ENCODE measurements at places on chromosomes 3 and 15.

DNA sequence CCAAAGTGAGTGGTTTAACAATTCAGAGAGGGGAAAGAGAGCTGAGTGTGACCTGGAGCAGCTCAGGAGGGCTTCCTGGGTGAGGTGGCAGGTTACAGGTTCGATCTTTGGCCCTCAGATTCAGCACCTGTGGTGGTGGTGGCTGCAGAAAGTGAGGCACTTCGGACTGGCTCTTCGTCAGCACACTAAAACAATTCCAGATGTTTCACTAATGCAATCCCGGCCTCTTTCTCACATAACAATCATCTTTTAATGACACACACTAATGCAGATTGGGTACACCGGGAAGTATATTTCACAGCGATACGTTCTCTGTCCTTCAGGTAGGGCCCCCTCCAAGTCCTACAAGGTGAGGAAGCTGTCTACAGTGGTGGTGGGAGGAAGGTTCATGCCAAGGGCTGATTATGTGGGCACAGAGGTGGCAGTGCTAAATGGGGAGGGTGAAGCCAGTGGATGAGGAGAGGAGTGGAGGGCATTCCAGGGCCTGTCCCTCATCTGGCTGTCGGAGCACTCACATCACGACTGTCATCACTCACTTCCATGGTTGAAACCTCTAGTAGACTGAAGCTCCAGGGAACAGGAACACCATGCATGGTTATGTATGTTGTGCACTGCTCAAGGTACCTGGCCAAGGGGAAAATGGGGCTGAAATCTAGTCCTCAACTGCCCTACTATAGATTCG, 171.1 kb downstream of the RAB11A start:
- DNase-seq = no peak

DNA sequence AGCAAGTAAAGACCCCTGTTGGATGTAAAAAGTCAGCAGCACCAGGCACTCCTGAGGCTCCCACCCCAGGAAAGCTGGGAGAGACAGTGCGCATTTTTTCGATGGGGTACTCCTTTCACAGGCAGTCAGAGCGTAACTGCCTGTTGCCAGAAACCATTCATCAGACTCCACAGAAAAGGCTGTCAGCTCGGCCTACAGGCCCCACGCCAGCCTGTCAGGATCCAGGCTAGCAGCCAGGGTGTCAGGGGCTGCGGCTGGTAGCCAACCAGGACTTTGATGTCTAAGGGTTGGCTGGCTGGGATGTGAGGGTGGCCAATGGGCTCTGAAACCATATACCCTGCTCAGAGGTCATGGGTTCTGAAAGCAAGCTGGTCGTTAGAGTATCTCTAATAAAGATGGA, 164.5 kb downstream of the WNT5A start:
- peak; percentile 28 for DNase-seq

DNA sequence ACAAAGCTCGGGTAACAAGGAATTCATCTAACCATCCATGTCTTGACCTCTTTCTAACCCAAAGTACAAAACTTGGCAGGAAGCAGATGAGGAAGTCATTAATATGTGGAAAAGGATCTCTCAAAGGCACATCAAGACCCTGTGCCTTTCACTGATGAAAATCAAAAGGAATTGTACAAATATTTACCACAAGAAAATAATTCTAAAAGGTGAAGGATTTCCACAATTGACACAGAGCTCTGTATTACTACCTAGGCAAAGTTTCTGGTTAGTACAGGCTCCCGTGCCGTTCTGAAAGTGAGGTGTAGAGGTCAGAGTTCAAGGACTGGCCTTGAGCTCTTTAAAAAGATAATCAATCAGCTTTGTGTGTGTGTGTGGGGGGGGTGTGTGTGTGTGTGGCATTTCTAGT, 239.7 kb upstream of the ICE2 start:
- DNase-seq = no peak

GRCh38 chr3:143000528-143000927, 842 bp upstream of the U2SURP start:
- no peak for DNase-seq

DNA sequence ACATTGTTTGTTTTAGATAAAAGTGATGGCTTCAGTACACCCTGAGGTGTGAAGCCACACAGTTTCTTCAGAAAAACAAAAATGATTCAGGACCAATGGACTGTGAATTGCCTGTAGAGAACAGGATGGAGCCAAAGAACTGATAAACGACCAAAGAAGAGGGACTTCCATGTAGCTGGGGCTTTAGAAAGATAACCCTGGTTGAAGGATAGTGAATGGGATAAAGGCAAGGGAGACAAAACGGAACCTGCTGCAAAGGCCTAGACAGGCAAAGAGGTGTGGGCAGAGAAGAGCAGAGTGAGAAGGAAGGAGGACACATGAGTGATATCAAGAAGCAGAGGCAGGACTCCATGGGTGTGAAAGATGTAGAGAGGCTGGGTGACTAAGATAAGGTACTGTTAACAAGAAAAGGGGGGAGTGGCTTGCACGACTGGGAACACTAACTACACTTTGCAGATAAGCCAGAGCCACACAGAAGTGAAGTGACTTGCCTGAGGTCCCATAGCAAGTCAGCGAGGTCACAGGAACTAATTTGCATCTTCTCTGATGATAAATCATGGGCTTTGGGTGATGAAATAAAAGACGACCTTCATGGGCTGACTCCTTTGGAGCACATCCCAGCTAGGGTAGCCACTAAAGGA, 44.3 kb downstream of the RAB6B start:
- no peak for DNase-seq

DNA sequence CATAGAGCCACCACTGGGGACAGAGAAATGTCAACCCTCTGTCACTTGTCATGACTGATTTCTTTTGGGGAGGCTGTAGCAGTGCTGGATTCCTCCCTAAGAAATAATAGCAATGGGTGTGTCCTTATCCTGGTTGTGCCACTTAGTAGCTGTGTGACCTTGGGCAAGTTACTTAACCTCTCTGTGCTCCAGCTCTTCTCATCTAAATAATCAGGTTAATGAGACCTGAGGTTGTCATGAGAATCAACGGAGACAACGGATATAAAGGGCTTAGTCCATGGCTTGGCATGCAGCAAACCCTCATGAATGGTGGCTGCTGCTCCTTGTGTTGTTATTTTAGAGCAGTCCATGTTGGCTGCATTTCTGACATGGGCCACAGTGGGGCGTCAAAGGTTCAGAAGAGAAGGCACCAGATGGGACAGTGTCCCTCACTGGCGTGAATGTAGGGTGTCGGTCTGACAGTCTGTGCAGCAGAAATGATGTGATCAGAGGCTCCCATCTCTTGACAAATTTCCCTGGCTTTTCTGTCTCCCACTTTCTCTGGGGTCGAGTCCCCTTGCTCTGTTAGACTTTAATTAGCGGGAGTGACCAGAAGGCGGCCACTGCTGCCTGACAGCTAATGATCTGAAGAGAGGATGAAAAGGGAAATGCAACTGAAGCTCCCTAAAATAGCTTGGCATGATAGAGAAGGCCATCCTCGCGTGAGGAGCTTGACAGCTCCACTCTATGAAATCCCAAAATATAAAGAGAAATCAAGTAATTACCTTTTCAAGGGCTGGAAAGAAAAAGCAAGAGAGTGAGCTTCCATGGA, 209.4 kb downstream of the CADPS start:
- peak; percentile 71 for DNase-seq

DNA sequence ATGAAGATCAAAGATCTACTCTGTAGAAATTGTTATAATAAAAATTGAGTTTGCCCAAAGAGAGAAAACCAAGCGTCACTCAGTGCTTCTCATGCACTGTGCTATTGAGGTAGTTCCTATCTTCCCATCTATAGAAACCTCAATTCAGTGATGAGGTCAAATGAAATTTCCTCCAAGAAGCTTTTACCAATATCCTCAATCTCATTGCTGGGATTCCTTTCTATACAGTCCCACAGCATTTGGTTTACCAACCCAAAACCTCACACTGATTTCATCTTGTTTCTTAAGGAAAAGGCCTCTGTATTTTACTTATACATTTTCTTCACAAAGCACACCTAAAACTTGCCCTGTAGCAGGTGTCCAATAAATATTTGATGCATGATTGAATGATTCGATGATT, 147.2 kb downstream of the ALCAM start:
- no peak for DNase-seq

DNA sequence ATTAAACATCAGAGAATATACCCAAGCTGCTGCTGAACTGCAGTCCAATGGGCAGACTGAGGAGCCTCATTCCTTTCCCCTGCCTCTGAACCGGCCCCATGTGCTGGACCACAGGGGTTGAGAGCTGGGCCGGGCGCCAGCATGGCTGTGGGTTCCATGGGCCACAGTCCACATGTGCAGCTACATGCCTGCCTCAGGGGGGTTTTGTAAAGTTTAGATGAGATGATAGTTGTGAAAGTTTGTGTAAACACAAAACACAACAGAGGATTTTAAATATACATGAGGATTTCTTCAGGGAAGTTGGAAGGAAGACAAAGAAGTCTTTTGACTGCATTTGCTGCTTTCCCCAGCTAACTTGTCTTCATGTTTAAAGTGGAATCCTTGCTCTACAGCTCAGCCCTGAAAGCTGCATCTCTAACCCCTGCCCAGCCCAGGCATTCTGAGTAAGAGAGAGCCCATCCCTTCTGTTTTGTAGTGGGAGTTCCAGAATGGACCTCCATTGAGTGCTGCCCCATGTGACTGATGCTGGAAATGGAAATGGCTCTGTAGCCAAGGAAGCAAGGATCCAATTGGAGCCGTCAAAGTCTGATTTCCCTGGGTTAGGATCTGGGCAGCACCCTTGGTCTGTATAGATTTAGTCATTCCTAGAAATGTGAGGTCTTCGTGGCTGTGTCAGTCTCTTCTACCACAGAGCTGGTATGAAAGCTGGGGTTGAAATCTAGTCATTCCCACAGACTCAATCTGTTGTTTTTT, 17.5 kb downstream of the SLC12A8 start:
- DNase-seq = no peak

DNA sequence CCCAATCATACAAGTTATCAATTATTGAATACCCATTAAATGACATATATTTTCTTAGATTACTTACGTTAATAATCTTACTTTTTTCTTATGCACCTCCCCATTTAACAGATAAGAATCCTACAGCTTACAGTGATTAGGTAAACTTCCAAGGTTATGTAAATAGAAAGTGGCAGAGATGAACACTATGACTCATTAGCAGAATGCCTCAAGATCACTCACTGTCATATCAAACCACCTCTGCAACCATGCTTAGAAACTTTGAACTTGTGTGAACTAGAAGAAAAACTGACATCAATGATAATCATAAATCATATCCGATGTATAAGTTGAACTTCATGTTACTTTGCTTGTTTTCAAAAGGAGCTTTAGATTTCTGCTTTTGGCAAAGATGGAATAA, 911.6 kb upstream of the ARPP21 start:
- no peak for DNase-seq

- no peak for DNase-seq
Observed at GRCh38 chr3:134911586-134912548, 116.8 kb downstream of the EPHB1 start.

DNA sequence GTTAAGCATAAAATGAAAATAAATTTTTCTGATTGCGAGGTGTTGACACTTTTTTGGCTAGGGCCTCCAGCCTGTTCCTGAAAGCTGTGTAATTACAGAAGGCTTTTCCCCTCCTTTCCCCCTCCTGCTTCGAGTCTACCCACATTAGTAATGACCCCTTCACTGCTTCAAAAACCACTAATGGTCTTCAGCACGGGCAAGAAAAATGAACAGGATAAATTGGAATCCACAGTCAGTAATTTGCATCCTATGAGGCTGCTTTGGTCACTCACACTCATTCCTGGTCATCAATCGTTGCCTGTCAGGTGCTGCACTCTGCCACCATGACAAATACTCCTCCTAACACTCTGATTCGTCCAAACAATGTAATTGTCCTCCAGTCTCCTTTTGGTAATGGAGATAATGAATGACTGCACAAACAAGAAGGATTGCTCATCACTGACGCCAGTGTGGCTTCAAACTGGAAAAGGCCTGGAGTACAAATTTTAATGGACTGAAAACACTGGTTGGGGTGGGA, 148.6 kb downstream of the MEIS2 start:
- DNase-seq = no peak

GRCh38 chr15:81723701-81724100, 322.1 kb downstream of the MEX3B start:
- DNase-seq = peak; percentile 33

DNA sequence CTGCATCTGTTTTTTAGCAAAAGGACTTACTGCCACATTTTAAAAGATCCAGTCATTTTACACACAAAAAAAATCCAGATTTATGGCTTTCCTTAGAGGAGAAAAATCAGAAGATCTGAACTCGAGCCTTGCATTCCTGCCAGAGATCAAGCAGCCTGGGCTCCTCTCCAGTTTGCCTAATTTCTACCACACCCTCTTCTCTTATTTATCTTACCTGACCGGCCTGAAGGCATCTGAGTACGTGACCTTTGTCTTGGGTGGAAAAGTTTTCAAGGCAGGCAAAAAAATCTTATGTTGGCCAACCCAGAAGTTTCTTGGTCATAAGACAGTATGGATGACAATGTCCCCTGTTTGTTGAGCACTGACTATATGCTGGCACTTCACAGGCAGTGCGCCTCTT, 60.3 kb downstream of the CHRD start:
- DNase-seq = no peak

DNA sequence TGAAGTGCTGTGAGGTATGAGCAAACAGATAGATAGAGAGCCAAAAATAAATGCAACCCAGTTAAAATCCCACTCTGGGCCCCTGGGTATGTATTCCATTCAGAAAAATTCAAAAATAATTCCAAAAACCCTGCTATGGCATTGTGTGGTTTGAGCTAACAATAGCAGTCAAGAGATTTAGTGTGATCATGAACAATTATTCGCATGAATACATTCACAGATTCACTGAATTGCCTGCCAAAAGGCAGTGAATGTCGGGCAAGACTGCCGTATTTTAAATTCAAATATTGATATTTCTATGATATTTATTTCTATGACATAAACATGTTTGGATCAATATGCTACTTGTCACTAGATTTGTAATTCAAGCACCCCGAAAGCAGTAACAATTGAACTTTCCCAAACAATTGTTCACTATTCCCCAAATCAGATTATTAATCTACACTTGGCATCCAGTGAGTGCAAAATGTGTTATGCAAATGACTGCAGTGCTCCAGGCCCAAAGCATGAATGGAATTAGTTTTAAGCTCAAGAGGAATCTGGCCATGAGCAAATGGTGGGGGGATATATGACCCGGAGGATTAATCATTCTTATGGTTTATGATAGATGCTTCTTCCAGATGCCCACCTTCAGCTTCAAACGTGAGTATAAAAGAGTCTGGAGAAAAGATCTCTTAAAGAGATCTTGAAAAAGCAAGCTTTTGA, 417.0 kb upstream of the MEIS2 start:
- DNase-seq = peak; percentile 3

DNA sequence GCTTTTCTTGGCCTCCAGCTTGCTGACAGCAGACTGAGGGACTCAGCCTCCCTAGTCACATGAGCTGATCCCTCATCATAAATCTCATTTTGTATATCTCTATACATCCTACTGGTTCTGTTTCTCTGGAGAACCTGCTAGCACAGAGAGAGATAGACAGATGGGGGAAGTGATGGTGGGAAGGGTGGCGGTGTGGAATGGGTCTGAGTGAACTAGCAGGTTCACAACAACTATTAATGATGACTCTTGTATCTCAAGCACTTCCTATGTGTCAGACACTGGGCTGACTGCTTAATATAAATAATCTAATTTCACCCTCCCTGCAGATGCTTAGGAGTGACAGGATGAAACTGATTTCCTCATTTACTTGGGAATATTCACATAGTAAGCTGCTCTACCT, 106.9 kb upstream of the TLE3 start:
- no peak for DNase-seq

Measured in cerebellum (tissue), 4 donors.